Central memory CD4-positive, alpha-beta T cell (primary cell): ENCODE measurements at places on chromosomes 4 and X.

- DNase-seq: no peak
Observed at GRCh38 chr4:70935038-70935695, 33.0 kb downstream of the MOB1B start.

DNA sequence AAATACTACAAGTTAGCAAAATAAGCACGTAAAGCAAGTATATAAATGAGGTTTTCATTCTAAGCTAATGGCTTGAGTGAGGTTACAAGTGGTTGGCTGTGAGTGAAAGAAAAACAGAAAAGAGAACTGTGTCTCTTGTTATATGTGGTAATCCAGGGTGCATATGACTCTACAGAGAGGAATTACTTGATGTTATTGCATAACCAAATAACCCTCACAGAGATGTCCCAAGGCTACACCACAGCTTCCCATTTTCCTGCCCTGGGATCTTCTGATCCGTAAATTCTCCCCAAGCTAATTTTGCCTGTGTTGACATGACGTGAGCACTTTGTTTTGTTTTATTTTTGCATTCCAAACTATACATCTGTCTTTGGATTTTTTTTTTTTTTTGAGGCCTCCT, 470.0 kb upstream of the INTU start:
- DNase-seq: no peak

DNA sequence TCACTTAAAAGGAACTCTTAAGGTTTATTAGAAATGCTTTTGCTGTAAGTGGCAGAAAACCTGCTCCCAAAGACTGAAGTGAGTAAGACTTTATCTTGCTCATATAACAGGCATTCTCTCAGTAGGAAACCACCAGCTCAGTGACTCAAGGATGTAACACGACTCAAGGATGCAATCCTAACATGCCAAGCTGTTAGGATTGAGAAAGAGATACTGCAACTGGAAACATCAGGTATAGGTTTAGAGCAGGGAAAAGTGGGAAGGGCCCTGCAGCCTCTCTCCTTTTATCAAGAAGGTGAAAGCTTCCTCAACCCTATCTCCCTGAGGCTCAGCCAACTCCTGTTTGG, 11.9 kb upstream of the SLC9A7 start:
- DNase-seq: no peak

- DNase-seq: no peak
Observed at GRCh38 chr4:54077812-54078211, 13.4 kb upstream of the CHIC2 start.

DNA sequence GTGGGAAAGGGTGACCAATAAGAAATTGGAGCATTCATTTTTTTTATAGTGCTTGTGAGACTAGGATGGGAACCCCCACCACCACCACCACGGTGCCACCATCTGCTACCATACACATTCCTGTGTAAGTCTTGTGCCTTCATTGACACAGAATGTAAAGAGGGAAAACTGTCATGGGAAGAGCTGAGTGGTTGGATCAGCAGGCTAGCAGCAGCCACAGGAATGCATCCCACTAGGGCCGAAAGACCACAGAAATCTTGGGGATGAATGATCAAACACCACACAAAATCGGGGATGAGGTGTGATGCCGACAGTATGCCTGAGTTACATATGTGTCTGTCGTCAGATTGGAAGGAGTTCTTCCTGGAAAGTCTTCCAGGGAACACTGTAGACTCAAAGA, 69.2 kb downstream of the SRPX start:
- DNase-seq: no peak

GRCh38 chr4:7194251-7195140, 2.2 kb downstream of the SORCS2 start:
- DNase-seq: no peak
